ENCODE measurements at places on chromosomes 1 and 21.
A peak's percentile ranks its signal among the peaks of the same experiment; 100 is the strongest.

DNA sequence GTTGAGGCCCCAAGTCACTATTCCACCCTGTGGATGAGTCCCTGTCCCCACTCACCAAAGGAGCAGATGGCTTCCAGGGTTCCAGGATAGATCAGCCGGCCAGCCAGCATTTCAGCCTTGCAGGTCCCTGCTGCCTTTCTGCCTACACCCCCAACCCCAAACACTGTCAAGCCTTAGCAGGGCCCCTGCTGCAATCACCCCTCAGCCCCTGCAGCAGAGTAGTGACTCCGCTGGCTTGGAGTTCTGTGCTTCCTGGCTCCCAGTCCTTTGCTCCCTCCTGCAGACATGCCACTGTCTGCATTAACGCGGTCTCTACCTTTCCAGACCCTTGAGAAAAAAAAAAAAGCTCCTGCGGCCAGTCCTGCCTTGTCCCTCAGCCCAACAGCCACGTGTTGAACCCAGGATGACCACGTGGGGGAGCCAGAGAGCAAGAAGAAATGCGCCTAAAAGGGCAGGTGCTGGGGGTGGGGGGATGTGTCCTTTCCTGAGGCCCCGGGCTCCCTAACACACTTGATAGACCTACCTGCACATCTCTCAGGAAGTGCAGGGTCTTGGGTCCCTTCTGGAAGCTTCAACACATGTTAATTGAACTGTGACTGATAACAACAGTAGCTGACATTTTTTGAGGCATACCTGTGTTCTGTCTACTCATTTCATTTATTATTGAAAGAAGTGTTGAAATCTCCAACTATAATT lies 37.4 kb downstream of the RASSF5 start:
- H3K4me1 ChIP-seq, result peaks cover 5% of the 10 kb centered on the region
- H3K36me3 ChIP-seq, result no peaks in the 10 kb centered on the region
- no peaks in the 10 kb centered on the region for H3K27me3 ChIP-seq
- DNase-seq, result peak; percentile 46
- H3K27ac ChIP-seq, result no peak overlapping the region

- no peak overlapping the region for H3K27ac ChIP-seq
- H3K4me3 ChIP-seq, result no peak overlapping the region
- no peaks in the 10 kb centered on the region for H3K27me3 ChIP-seq
- H3K36me3 ChIP-seq, result no peaks in the 10 kb centered on the region
- no peaks in the 10 kb centered on the region for H3K4me1 ChIP-seq
These were observed 37.6 kb downstream of the OR10R2 start for GRCh38 chr1:158509471-158510156.

GRCh38 chr1:59742526-59742925 lies 72.2 kb upstream of the HOOK1 start:
- no peaks in the 10 kb centered on the region for H3K27me3 ChIP-seq
- peaks cover 22% of the 10 kb centered on the region for H3K4me1 ChIP-seq
- no peak for DNase-seq
- H3K36me3 ChIP-seq, result no peaks in the 10 kb centered on the region

DNA sequence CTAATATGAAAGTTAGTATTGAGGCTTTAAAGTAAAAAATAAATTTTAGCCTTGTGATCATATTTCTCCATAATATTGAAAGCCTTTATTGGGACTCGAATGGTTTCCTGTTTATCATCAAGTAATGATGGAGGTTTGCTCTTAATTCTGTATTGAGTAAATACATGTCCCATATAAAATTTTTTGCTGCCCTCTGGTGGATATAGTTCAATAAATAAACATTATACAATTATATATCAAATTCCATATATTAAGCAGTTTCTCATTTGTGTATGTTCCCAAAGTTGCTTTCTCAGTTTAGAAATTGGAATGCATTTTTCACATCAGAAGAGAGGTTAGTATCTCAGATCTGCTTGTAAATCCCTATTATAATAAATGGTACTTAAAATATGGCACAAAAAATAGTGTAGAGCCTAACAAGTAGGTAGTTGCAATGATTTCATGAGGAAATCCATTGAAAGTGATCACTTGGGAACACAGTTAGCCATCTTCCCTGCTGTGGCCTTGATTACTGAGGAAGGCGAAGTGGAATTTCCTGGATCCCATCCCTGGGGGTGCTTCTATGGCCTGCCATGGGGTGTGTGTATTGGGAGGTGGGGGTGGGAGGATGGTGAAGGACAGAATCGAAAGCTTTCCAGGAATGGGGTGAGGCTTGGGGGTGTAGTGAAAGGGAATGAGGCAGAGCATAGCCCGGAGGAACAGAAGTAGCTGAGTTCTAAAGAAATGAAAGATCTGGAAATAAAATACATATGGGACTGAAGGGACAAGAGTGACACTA lies 84.1 kb upstream of the C21orf91 start:
- no peak overlapping the region for H3K4me3 ChIP-seq
- H3K27ac ChIP-seq, result no peak overlapping the region
- 0 out of 2 replicates have a peak, but pooled peaks cover 6% of the 10 kb centered on the region for H3K27me3 ChIP-seq

DNA sequence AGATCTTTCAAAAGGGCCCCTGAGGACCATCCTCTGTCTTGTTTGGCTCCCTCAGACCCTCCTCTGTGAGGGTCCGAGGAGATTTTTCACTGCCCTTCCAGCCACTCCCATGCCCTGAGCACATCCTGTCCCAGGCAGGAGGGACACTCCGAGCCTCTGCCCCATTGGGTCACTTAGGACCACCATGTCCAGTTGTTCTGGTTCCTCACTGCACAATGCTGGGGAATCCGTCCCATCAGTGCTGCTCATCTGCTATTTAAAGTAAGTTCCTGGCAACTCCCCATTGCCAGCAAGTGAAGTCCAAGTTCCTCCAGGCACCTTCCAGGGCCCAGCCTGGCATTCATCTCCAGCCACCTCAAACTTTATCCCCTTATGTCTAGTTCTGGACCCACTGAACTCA lies 117.5 kb upstream of the GRIK3 start:
- no peaks in the 10 kb centered on the region for H3K27me3 ChIP-seq
- no peak for DNase-seq
- no peak overlapping the region for H3K4me3 ChIP-seq
- H3K36me3 ChIP-seq, result no peaks in the 10 kb centered on the region

DNA sequence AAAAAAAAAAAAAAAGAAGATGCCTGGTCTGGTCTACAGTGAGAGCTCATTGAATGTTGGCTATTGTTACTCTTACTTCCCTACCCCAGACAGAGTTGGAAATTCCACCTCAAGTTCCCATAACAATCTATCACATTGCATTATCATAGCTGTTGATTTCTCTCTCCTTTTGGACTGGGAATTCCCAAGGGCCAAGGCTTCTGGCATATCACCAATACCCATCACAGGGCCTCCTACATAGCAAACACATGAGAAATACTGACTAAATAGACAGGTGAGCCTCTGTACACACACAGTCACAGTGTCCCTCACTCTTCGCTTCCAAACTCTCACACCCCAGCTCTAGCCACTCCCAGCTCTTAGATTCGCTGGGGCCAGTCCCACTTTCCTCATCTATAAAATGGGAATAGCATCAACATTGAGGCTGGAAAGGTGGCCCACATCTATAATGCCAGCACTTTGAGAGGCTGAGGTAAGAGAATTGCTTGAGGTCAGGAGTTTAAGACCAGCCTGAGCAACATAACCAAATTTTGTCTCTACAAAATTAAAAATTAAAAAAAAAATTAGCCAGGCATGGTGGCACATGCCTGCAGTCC lies 6.4 kb downstream of the PTAFR start:
- no peaks in the 10 kb centered on the region for H3K27me3 ChIP-seq
- H3K27ac ChIP-seq, result no peak overlapping the region
- no peaks in the 10 kb centered on the region for H3K36me3 ChIP-seq
- H3K4me1 ChIP-seq, result no peaks in the 10 kb centered on the region

- no peaks in the 10 kb centered on the region for H3K36me3 ChIP-seq
- peaks cover 13% of the 10 kb centered on the region for H3K4me1 ChIP-seq
- H3K4me3 ChIP-seq, result peak overlapping the region; percentile 63
- H3K27me3 ChIP-seq, result no peaks in the 10 kb centered on the region
- DNase-seq, result peak; percentile 65
These were observed 85.6 kb downstream of the NKAIN1 start for GRCh38 chr1:31154000-31154631.

DNA sequence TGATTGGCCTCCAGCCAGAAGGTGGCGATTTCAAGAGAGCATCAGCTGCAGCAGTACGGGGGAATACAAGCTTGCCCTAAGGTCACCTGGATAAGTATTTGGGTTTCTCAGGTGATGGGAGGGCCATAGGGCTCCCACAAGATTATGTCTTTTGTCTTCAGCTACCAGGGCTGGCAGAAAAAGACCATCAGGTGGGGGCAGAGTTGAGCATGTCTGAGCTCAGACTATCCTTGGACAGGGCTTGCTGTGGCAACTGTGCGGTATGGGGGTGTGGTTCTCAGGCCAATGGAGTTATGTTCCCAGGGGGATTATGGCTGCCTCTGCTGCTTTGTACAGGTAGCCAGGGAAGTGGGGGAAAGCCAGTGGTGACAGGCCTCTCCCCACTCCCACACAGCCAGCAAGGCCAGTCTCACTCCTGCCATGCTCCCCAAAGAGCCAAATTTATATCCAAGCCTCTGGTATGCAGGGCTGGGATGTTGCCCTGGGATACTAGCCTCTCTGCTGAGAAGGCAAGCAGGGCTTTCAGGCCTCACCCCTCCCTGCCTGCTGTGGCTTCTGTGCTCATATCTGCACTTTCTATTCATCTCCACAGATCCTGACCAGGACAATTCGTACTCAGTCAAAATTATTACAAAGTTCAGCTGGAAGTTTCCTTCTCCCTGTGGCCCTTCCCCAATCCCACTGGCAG lies 26.6 kb upstream of the CD84 start:
- no peaks in the 10 kb centered on the region for H3K36me3 ChIP-seq
- no peak for DNase-seq
- no peak overlapping the region for H3K4me3 ChIP-seq
- no peaks in the 10 kb centered on the region for H3K4me1 ChIP-seq
- H3K27me3 ChIP-seq, result 0 out of 2 replicates have a peak, but pooled peaks cover 18% of the 10 kb centered on the region
- H3K27ac ChIP-seq, result no peak overlapping the region
